ENCODE measurements at places on chromosomes 5 and 9.

- no peak for DNase-seq
Observed at GRCh38 chr9:116628716-116629115, 58.4 kb upstream of the TRIM32 start.

DNA sequence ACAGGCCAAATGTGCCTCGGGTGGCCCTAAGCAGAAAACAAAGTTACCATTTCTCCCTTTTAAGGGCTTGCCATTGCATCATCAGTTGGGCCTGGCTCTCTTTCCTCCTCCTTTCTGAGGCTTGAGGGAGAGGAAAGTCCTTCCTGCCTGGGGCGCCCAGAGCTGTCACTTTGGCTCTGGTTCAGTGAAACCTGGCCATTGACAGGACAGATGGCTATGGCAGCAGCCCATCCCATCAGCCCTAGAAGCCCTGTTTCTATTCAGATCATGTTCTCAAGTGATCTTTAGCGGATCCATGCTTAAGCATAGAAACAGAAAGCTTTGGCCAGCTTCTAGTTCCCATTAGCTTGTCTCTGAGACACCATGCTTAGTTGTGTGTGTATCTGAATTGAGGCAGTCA is 293.4 kb downstream of the YTHDC2 start:
- DNase-seq, result no peak

DNA sequence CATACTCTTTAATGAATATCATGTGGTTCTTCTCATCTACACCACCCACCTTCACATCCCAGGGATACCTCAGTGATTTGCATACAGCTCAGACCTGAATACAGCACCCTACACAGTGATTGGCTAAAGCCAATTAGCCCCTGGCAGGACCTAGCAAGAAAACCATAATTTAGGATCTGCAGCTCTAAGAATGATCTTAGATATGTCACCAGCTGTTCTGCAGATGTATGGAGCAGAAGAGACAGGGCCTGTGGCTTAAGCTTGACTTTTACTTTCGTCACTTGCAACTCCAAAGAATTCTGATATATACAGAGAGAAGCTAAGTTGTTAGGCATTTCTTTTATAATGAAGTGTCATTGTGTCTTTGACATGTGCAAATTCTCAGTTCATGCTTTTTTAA is 483.2 kb upstream of the C9orf72 start:
- no peak for DNase-seq

DNA sequence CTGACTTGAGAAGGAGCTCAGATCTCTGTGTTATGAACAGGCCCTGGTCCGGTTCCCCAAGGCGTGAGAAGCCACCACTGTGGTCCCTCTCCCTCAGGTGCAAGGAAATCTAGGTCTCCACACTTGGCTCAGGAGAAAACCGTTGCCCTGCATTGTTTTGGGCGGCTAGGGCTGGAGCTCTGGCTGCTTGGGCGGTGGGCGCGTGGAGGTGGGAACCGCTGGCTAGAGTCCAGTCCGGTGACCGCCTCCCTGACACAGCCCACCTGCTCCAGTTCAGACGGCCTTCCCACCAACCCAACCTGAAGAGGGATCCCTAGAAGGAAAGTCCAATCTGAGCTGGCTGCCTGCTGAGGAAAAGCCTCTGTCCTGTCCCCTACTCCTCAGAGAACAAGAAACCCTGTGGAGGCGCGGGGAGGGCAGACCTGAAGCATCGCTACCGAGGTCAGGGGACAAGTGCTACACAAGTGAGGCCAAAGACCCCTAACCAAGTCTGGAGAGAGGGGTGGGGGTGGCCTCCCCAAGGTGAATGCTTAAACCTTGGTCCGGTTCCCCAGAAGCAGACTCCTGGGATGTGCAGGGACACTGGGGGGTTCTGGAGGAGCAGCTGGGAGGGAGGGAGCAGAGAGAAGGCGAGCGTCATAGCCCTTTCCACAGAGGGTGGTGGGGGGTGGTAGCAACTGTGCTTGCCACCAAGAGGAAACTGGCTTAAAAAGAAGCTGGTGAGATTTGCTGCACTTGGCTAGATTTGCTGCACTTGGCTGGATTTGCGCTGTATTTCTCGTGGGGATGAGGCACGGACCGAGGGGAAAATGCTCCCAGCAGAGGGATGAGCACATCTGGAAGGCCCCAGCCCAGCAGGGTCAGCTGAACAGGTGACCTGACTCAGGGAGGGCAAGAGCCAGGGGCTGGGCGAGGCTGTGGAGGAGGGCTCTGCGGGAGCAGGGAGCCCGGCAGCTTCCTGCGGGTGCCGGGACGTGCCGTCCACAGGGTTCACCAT is 65.2 kb downstream of the RAPGEF1 start:
- DNase-seq, result no peak

DNA sequence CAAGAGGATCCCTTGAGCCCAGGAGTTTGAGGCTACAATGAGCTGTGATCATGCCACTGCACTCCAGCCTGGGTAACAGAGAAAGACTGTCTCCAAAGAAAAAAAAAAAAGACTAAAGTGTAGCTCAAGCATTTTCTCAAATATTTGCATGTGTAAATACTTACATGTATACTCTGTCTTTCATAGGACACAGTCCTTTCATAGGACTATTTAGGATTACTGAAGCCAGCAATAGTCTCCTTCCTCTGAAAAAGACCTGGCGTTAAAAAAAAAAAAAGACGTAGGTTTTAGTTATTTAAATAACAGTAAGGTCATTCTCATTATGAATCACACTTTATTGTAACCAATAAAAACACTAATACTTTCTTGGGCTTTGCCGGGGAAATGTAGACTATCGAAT is 29.9 kb downstream of the HSDL2 start:
- no peak for DNase-seq

DNA sequence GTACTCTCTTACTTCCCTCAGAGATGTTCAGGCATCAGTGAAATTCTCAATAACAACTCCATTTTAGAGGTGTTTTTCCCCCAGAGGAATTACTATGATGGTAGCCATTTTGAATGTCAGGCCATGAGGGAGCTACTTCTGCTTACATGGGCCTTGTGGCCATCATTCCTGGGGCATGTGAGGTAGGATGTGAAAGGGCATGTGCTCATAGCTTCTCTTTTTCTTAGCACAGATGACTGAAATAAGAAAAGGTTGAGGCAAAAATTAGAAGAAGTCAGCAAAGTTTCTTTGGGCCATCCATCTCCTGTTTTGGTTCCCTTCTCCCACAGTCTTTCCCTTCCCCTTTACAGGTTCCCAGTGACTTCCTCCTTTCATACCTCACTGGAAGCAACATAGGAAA is 68.8 kb downstream of the FEM1C start:
- no peak for DNase-seq

DNA sequence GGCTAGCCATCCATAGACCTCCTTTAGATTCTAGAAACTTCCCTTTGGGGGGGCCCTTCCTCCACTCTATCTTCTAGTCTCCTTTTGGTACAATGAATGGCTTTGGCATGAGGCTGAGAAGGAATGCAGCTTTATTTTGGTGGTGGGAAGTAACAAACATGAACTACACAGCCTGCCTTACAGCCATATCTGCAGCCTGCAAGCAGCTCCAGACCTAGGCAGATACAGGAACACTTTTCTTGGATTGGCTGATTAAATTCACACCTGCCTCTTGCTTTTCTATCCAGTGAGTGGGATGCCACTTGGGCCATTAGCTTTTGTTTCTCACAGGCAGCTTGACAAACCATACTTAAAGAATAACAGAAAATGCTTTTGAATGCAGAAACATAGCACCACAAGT is 28.2 kb downstream of the NR6A1 start:
- no peak for DNase-seq

GRCh38 chr9:26326563-26326962 is 566.0 kb downstream of the CAAP1 start:
- DNase-seq, result peak; percentile 6

DNA sequence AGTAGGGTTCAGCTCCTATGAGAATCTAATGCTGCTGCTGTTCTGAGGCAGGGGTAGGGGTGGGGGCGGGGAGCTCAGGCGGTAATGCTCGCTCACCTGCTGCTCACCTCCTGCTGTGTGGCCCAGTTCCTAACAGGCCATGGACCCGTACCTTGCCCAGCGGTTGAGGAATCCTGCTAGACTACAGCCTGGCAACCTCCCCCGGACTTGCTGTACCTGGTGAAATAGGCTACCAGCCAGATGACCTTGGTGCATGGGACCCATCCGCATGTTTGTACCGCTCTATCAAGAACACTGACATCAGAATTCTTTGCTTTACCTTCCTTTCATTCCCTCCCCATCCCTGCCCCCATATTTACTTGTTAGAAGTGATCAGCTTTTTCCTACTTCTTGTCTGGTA is 15.3 kb downstream of the IL31RA start:
- no peak for DNase-seq

DNA sequence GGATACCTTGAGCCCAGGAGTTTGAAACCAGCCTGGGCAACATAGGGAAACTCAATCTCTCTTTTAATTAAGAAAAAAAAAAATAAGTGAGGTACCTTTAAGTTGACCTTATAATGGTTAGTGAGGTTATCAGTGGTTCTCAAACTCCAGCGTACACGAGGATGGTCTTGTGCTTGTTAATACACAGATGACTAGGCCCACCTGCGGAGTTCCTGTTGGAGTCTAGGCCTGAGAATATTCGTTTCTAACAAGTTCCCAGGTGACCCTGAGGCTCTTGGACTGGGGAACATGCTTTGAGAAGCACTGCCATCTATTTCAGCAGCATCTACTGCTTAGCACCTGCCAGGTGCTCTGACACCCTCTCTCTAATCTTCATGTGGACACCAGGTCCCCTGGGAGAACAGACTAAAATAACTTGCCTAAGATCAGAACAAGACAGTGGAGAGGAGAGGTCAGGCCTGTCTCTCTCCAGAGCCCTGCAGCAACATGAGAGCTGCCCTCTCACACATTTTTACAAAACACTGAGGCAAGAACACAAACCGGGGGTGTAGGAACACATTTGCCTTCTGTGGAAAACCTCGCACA is 24.6 kb downstream of the TLE1 start:
- DNase-seq, result no peak

DNA sequence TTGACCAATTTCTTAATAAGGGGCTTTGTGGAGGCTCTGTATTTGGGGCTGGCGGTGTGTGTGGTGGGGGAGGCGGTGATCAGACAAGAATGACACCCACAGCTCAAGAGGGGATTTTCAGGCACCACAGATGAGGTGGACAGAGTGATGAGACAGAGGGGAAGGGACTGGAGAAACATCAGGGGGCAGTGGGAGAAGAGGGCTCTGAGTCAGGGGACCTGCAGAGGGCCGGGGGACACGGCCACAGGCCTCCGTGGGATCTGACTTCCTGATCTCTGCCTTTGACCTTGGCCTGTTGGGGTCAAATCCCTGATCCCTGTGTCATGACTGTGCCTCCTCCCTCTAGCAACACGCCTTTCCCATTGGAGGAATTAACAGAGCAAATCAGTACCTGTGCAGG is 197.7 kb downstream of the C9orf50 start:
- no peak for DNase-seq

DNA sequence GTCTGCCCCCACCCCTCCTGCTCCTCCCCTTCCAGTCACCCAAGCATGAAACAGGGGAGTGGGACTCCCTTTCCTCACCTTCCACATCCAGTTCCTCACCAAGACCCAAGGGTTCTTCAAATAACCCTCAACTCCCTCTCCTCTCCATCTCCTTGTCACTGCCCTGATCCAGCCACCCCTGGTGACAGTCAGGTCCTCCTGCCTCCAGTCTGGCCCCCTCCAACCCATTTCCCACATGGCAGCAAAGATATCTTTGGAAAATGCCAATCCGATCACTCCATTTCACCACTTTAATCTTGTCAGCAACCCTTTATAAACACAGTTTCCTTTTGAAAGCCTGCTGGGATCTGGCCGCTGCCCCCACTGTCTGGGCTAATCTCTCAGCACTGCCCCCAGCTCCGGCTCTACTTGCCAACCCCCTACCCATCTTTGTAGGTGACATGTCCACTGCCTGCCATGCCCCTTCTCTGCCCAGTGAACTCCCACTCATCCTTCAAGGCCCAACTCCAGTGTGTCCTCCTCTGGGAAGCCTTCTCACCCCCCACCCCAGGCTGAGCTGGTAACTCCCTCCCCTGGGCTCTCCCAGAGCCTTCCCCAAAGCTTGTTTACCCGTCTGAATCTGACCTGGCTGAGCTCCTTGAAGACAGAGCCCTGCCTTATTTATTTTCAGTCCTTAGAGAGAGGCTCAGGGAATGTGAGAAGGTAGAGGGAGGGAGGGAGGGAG is 781 bp upstream of the MYOZ3 start:
- DNase-seq, result no peak

DNA sequence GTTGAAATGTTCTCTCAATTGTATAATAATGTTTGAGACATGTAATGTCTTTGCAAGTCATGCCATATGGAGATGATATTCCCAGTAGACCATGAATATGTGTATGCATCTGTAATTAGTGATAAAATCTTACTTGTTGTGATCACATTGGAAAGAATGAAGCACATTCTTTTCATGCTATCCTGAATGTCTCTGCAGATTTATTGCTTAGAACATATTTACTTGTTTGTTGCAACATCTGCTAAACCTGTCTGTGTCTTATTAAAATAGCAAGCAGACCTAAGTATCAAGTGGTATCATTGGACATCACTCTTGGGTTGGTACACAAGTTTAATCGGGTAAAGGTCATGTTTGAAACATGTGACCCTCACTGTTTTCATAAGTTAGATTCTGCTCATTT is 265.5 kb upstream of the CD180 start:
- no peak for DNase-seq

DNA sequence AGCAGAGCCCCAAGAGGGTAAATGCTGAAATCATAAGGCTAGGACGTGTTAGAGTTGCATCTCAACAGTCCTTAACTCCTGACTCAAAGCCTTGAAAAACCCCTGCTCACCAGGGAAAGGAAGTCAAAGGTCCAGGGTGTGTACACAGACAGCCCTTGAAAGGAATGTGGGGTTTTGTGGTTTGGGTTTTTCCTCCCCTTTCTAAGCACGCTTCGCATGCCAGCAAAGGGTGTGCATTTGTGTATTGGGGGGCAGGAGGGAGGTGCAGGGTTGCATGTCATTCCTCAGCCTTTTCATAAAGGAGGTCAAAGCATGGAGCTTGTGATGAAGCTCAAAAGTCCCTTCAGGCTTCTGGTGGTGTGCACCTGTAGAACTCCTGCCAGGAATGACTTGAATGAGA is 17.3 kb upstream of the XPA start:
- DNase-seq, result no peak

DNA sequence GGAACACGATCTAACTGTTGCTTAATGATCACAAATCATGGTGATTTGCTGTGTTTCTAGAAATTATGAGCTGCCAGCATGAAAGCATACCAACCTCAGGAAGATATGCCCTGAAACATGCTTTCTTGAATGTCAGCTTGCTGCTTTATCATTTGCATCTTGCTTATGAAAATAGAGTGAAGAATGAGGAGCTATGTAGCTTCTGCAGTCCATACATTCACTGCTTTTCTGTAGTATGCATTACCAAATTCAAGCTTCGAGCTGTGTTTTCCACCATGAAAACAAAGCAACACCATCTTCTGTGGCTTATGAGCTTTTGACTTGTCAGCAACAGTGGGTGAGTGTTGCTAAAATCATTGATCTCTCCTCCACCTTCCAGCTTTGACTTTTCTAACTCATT is 16.5 kb downstream of the F2RL2 start:
- DNase-seq, result no peak

- DNase-seq, result no peak
Observed at GRCh38 chr5:113519412-113519811, 5.9 kb downstream of the YTHDC2 start.

GRCh38 chr5:144048259-144048856 is 122.1 kb downstream of the YIPF5 start:
- DNase-seq, result no peak

GRCh38 chr5:76180814-76181805 is 97.9 kb downstream of the SV2C start:
- DNase-seq, result no peak

Measured in frontal cortex (tissue), 4 donors.